NCI-H524 (cell line): ENCODE measurements at places on chromosomes 7 and 10.

GRCh38 chr7:7321681-7322080, 139.3 kb downstream of the C1GALT1 start:
- no peak for DNase-seq

DNA sequence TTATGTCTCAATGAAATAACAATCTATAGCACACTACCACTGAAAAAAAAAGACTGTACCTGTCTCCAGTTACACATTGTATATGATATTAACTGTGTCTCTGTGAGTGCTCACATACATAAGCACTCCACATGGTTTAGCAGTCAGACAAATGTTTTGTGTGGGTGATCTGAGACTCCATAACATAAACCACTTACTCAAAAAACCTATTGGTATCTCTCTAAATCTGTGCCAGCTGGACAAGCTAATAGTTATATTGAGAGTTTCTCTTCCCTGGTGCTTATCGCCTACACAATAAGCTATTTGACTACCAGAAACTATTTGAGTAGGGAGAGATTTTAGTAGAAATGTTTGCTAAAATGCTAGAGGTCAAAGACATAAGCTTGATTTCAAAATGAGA, 190.1 kb upstream of the AGR3 start:
- peak; percentile 0 for DNase-seq

DNA sequence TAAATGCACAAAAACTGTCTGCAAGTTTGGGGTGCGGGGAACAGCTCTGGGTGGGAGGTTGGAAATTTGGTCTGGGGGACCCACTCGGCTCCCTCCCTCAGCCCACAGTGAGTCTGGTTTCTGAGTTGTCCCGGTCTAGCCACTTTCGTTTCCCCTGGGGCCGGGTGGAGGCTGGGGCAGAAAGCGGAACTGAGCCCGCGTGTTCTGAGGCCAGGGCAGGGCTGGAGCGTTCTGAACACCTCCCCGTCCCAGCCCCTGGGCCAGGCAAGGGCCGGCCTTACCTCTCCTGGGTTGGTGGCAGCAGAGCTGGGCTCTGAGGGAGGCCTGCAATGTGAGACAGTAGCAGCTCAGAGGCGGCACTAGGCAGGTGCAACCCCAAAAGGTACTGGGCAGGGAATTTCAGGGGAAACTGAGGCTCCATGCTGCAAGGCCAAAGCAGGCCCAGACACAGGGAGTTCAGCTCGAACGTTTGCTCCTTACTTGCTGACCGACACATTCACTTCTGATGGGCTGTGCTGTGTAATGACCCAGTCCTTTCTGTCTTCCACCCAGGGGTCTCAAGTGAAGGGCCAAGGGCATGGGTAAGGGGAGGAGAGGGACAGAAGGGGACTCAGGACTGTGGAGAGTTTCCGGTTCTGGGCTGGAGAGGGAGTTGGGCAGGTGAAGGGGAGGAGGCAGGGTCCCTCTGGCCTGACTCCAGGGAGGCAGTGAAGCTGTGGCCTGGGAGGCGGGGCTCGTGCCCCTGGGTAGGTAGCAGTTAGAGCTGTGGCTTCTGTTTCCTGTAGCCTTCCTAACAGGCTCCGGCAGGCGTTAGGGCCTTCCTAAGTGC, 3.0 kb downstream of the IRF5 start:
- no peak for DNase-seq

DNA sequence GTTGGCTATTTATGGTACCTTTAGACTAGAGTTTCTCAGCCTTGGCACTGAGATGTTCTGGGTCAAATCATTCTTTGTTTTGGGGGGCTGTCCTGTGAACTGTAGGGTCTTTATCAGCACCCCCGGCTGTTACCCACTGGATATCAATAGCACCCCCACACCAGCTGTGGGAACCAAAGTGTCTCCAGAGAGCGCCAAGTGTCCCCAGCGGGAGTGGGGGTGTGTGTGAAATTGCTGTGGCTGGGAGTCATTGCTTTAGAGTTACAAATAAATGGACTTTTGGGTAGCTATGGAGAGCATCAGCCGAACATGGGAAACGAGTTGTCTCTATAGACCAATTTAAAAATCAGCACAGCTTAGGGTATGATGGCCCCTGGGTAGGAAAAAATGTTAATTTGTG, 111.3 kb upstream of the C1QL3 start:
- no peak for DNase-seq

- no peak for DNase-seq
These were observed 18.7 kb upstream of the CSGALNACT2 start for GRCh38 chr10:43119416-43120115.

DNA sequence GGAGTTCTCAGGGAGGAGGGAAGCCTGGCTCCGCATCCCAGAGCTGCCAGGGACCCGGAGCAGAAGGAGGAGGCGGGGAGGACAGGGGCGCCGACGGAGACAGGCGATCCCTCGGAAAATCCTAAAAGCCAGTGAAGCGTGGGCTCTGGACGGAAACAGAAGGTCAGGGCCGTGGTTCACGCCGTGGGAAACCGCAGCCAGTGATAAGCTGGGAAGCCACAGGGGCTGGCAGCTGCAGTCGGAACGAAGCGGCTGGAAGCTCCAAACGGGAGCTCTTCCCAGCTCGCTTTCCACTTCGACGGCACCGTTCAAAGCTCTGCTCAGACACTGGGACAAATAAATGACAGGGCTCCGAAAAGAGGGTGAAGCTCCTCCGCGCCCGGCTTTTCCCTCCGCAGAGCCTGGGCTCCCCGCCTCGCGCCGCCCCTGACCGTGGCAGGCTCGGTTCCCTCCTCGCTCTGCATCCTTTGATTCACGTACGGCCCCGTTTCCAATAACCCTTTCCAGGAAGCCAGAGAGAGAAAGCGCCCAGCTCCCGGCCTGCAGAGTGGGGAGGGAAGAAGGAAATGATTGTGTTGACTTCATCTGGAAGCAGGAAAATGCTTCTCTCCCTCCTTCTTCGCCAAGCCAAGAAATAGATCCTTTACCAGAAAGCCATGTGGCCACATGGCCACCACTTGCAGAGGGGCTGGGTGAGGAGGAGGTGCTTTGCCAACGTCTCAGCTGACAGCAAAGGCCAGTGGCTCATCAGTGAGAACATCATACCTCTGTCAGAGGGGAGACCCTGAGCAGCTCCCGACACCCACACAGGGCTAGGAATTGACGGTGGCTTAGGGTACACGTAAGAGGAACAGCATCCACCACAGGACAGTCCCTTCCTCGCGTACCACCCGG, 57.4 kb downstream of the ADRB1 start:
- no peak for DNase-seq

DNA sequence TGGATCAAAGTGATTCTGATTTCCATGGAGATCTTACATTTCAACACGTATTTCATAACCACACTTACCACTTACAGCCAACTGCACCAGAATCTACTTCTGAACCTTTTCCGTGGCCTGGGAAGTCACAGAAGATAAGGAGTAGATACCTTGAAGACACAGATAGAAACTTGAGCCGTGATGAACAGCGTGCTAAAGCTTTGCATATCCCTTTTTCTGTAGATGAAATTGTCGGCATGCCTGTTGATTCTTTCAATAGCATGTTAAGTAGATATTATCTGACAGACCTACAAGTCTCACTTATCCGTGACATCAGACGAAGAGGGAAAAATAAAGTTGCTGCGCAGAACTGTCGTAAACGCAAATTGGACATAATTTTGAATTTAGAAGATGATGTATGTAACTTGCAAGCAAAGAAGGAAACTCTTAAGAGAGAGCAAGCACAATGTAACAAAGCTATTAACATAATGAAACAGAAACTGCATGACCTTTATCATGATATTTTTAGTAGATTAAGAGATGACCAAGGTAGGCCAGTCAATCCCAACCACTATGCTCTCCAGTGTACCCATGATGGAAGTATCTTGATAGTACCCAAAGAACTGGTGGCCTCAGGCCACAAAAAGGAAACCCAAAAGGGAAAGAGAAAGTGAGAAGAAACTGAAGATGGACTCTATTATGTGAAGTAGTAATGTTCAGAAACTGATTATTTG, 15.3 kb downstream of the HNRNPA2B1 start:
- DNase-seq = no peak

GRCh38 chr7:116630357-116630756, 41.6 kb upstream of the MET start:
- no peak for DNase-seq

DNA sequence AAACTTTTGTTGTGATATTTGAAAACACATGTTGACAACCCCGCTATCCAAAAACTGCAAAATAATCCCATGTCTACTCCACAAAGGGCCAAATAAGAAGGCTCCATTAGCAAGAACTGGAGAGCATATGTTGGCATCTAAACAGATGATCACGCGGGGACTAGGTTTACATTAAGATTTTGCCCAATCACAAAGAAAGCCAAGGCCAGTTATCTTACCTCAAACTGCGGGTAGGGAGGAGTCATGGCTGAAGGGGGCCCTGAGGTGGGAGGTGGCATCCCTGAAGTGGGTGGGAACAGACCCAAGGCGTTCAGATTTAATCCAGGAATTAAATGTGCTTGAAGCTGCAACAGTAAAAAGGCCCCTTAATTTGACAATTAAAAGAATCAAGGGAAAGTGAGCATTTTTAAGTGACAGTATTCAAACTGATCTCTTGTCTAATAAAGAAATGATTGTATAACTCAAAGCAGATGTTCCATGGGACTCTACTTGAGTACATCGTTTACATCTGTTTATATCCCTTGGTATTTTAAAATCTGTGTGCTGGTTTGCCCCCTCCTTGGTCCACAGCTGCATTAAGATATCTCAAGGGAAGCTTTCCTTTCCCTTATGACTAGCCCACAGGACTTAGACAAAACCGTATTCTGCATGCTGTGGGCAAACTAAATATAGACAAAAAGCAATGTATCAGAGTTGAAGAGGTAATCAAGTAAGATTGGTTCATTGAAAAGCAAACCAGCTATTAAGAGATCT, 42.9 kb downstream of the MALSU1 start:
- no peak for DNase-seq

- DNase-seq = no peak
These were observed 119.6 kb upstream of the AFAP1L2 start for GRCh38 chr10:114523876-114524275.

DNA sequence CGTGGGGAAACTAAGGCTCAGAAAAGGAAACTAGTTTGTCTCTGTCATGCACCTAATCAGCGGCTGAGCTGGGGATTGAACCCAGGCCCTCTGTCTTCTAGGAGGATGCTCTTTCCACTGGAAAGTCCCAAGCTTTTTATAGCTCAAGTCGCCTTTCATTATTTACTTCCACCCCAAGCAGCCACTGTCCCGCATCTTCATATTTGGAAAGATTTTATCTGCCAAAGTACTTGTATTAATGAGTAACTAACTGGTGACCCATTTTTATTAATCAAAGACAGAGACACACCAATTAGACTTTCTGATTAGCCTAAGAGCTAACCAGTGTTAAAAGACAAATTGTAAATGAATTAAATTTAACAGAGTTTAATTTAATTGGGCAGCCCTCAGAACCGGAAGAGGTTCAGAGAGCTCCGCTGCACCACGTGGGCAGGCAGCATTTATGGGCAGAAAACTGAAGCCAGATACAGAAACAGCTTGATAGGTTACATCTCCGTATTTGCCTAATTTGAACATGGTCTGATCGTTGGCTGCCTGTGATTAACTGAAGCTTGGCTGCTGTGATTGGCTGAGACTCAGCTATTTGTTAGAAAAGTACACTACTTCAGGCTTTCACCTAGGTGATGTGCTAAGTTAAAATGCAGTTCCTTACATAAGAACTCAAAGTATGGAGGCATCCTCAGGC, 78.5 kb upstream of the PDCD4 start:
- no peak for DNase-seq

DNA sequence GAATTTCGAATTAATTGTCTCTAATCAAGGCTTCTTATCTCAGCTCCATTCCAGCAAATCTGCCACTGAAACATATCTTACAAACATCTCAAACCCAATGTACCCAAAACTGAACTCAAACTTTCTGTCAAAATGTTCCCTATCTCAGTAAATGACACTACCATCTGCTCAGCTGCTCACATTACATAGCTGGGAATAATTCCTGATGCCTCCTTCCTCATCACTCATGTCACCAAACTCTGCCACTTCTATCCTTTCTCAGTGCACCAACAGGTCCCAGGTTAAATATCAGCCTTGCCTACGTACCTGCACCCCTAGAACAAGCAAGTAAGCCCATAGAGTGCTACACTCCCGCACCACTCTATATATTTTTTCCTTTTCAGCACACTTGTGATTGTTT, 12.4 kb downstream of the WAPL start:
- no peak for DNase-seq

DNA sequence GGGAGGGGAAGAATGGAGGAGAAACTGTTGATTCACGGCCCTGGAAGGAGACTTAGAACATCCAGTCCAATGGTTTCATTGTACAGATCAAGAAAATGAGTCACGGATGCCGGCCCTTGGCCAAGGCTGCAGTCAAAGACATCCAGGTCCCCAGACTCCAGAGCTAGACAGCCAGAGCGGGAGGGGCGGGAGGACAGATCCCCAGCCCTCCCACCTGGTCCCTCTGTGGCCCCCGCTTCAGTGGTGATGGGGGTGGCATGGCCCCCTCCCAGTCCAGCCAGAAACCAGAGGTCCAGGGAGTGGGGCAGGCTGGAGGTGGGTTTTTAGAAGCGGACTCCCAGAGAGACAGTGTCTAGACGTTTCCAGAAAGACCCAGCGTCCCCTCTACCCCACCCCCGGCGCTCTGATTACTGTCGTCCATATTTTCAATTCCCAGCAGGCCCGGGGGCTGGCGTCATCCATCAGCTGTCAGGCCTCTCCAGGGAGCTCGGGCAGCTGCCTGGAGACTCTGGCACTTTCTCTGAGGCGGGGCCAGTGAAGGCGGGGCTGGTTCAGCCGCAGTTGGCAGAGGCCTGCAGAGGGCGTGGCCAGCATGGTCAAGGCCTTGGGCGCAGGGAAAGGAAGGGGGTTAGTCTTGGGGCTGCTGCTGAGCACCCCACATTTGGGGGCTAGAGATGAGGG, 8.0 kb upstream of the HSPB1 start:
- peak; percentile 87 for DNase-seq

DNA sequence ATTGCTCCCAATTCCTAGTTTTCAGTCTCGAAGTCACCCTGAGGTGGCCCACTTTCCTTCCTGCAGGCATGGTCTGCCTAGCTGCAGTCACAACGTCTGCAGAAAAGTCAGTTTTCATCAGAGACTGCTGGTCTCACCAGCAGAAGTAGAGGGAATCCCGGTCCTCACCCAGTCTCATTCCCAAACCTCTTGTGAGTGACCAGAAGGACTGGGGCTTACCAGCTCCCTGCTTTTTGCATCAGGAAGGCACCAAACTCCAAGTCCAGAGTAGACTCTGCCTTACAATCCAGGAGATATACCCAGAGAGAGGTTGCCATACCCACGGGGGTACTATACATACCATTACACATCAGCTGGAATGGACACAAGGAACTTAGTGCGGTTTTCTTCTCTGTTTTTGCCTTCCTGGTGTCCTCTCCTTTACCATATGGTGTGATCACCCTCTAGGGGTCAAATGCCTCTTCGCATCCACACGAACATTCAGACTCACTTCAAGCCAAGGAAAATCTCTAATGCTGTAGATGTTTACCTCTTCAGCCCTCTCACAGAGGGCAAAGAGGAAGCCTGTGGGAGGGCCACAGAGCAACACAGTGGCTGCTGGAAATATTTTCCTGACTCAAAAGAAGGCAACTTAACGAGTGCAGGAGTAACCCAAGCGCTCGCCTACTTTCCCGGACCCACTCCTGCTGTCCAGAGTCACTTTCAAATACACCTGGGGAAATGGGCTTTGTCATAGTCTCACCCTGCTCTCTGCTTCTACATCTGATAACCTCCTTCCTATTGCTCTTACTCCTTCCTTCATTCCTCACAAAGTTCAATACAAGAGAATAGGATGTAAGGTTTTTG, 220.9 kb downstream of the C7orf25 start:
- no peak for DNase-seq

GRCh38 chr7:49767719-49768118, 5.7 kb upstream of the VWC2 start:
- DNase-seq = no peak
